T follicular helper cell (primary cell): ENCODE measurements at places on chromosomes 7 and 10.
A peak's percentile ranks its signal among the peaks of the same experiment; 100 is the strongest.

DNA sequence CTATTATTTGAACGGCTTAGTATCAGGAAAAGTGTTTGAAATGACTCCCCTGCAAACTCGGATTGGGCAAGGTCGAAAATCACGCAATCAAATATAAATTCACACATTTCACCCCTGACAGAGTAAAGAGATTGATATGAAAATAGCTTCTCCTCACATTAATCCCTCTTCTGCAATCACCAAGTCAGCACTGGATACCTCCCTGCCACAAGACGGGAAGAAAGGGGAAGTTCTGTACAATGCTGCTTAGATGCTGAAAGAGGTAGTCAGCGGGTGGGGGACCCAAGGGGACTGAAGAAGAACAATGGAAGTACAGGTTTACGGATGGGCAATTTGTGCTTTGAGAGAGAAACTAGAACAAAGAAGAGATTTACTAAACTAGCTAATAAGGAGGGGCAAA is 72.0 kb upstream of the ANK3 start:
- DNase-seq = no peak

- no peak for DNase-seq
These were observed 44.2 kb upstream of the LRRC18 start for GRCh38 chr10:48983648-48984351.

DNA sequence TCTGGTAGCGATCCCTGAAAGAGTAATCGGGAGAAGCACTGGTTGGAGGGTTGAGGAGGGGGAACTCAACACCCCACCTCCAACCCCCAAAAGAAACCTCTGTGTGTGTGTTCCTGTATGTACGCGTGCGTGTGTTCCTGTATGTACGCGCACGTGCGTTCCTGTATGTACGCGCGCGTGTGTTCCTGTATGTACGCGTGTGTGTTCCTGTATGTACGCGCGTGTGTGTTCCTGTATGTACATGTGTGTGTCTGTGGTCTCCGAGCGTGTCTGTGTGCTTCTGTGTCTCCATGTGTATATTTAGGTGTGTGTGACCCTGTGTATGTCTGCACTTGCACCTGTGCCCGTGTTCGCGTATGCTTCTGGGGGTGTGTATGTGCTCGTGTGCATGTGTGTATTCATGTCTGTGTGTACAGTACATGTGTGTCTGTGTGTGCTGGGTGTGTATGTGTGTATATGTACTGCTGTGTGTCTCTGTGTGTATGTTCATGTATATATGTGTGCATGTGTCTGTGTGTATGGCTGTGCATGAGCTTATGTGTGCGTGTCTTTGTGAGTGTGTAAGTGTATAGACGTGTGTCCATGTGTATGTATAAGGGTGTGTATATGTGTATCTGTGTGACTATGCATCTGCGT is 42.9 kb upstream of the KLF6 start:
- DNase-seq = no peak

DNA sequence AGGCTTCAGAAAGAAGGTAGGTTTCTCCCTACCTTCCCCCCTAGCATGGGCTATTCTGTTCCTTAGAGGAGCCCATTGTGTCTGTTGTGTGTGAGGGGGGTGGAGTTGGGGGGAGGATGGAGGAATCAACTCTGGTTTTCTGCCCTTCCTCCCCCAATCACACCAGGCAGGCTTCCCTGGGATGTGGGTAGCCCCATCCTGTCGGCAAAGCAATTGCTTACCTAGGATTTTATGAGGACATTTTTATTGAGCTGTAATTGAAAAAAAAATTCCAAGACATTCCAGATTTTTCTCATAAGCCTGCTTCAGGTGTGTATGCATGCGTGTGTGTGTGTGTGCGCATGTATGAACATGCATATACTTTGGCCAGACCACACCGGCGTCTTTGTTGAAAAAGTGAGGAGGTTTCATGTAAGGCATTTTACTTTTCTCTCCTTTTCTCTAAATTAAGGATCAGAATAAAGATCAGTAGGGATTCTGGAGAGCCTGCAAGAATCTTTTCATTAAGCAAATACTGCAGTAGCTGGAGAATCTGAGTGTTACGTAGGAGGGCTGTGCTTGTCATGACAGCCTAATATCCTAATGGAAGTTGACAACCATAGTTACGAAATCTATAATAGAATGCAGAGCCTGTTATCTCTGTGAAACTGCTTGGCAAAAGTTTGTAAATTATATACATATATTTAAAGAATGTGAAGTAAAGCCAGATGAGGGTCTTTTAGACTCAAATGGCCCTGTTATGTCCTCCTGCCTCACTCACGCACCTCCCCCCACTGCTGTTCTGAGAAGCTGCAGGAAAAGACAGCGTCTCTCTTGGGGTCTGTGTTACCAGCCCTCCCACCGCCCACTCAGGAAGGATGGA is 27.3 kb upstream of the SAMD8 start:
- no peak for DNase-seq

DNA sequence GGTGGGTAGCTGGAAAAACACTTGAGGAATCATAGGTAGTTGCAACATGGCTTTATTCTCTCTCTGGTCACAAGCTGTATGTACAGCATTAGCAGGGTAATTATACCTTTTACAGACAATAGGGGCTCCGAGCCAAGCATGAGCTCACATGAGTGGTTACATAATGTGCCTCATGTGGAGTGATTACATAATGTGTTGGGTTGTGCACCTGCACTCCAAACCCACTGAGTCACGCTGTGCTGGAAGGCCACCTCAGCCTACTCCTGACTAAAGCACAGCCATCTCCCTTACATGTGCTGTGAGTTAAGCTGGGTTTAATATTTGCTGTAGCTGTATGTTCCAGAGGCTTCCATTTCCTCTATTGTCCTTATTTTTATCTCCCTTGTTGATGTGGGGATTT is 348.7 kb upstream of the SEMA3C start:
- no peak for DNase-seq

GRCh38 chr10:116848032-116848943 is 1.0 kb upstream of the ENO4 start:
- DNase-seq = peak; percentile 19

DNA sequence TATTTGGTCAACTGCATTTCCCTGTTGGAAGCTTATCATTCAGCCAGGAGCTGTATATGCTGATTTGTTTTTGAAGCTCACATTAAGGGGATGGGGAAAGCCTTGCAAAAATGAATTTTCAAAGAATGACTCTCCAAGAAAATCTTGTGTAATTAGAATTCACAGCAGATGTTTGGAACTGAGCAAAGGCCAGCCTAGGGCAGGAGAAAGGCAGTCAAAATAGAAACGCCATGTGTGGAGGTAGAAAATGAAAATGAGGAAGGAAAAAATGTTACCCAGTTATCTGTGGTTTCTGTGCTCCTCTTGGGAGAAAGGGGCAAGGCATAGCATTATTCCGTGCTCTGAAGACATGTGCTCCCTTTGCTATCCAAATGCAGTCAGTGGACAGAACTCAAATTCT is 93.5 kb downstream of the NRP1 start:
- no peak for DNase-seq

- no peak for DNase-seq
These were observed 64.4 kb upstream of the ARID5B start for GRCh38 chr10:61836888-61837754.

DNA sequence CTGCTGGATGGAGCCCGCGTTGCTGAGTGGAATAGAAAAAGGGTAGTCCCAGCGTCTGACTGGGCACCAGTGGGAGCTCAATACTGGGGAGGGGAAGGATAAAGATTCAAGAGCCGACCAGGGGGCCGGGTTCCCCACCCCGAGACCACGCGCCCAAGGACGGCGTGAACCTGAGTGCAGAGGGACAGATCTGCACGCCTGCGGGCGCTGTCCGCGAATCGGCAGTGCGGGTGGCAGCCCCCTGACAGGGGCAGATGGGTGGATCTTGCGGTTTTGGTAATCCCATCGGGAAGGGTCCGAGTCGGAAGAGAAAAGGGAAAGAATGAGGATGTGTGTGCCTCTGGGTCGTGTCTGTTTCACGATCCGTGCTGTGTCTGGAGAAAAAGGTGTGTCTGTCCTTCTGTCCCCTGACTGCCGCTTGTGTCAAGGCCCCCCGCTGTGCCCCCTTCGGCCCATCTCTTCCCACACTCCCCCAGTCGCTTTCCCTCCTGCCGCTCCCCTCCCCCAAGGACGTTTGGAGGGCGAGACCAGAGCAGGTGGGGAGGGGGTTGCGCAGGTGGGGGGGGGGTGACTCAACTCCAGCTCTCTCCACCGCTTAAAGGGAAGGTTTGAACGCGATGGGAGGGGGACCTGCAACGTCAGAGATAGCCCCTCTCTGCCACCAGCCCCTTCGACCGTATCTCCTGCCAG is 734 bp upstream of the VGF start:
- no peak for DNase-seq

DNA sequence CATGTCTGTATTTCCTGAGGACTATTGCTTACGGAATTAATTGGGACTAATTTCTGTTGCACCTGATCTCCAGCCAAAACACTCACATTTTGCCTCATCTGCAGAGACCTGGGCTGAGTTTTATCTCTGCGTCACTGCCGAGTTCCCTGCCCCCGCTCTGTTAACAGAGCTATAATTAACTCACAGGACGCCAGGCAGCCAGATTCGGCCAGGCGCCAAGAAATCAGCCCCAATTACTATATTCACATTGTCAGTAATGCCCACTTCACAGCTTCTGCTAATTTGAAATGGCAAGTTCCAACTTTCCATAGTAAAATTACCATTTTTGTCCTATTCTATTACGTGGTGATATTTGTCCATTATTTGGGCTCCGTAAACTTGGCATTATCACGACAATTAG is 130.5 kb downstream of the CUX1 start:
- DNase-seq = no peak
